Left kidney (tissue), 8 donors: ENCODE measurements at places on chromosomes 6 and 20. TPM values are rescaled to one million over a fixed set of nuclear protein-coding genes. Genes with fewer than 3 reads are reported as not detected.

TINAG gene
- polyA plus RNA-seq: 37.3 TPM

TPMT gene
- 25.7 TPM for polyA plus RNA-seq

KCNK5 gene
- polyA plus RNA-seq: 9.6 TPM

VWA7 gene
- polyA plus RNA-seq: 8.5 TPM

FAM162B gene
- 4.0 TPM for polyA plus RNA-seq

RAB22A gene
- 24.2 TPM for polyA plus RNA-seq

CARMIL1 gene
- 106 TPM for polyA plus RNA-seq
